Foreskin fibroblast (primary cell): ENCODE measurements at places on chromosomes 12 and 14.

GRCh38 chr14:104290756-104291122 is 152.4 kb downstream of the KIF26A start:
- no peak for DNase-seq

DNA sequence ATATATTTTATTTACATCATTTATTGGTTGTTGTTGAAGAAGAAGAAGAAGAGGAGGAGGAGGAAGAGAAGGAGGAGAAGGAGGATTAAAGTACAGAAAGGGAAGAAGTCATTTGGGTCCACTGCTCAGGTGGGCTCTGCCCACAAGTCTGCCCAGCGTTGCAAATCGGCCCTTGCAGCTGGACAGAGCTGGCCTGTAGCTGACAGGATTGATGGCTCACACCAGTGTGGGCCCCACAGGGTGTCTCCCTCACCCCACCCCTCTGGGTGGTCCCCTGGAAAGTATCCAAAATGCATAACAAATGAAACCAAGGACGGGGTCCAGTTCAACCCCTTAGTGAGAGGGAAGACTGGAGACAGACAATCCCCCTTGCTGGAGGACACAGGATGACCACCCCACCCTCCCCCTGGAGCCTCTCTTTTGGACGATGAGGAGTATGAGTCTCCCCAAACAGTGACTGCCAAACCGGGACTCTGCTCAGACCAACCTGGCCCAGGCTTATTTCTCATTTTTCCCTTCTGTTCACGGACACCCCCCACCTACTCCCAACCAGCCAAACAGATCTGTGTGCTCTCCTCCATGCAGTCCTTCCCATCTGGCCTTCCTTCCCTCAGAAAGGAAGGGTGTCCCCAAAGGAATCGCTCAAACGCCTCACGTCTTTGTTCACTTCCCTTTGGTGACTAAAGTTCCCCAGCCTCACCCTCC is 17.7 kb downstream of the DPF3 start:
- DNase-seq, result no peak

GRCh38 chr12:18990856-18991255 is 138.7 kb upstream of the PLEKHA5 start:
- DNase-seq, result no peak

GRCh38 chr12:32448586-32448985 is 49.2 kb downstream of the FGD4 start:
- DNase-seq, result no peak

- no peak for DNase-seq
Measured at GRCh38 chr12:77345336-77345735, 280.0 kb upstream of the E2F7 start.

DNA sequence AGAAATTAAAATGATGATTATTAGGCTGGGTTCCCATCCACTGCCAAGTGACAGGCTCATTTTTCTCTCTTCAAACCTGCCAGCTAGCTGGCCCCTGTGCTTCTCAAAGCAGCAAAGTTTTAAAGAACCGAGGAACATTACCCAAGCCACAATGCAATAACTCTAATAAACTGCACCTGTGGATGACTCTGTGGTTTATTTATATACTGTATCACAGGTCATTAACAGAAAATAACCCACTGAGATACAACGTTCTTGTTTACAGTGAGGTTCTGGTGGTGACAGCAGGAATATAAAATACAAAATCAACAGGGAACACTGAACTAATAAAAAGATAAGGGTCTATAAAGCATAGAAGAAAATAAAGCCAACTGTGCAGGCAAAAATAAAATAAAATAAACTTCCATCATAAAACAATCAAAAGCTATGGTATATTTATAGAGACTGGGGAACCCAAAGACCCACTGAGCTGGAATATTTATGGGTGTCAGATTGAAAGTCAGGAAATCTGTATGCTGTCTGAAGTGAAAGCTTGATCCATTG is 472.9 kb downstream of the NOVA1 start:
- no peak for DNase-seq

GRCh38 chr14:33959692-33960151 is 8.8 kb upstream of the EGLN3 start:
- DNase-seq, result no peak

- no peak for DNase-seq
Measured at GRCh38 chr14:58918066-58918738, 270.3 kb upstream of the DAAM1 start.

DNA sequence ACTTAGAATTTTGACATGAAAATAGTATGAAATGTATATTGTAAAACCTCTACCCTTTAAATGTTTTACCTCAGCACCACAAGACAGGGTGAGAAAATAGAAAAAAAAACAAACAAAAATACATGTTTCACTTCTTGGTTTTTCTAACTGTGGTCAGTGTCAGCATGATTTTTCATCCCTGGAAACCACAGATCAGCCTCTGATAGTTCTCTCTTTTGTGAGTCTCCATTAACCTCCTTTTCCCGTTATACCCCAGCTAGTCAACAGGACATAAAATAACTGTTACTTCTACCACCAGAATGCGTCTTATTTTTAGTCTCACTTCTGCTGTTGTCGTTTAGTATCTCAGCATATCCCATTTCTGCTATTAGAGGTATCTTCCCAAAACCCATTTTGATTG is 48.3 kb upstream of the KCNMB4 start:
- no peak for DNase-seq

DNA sequence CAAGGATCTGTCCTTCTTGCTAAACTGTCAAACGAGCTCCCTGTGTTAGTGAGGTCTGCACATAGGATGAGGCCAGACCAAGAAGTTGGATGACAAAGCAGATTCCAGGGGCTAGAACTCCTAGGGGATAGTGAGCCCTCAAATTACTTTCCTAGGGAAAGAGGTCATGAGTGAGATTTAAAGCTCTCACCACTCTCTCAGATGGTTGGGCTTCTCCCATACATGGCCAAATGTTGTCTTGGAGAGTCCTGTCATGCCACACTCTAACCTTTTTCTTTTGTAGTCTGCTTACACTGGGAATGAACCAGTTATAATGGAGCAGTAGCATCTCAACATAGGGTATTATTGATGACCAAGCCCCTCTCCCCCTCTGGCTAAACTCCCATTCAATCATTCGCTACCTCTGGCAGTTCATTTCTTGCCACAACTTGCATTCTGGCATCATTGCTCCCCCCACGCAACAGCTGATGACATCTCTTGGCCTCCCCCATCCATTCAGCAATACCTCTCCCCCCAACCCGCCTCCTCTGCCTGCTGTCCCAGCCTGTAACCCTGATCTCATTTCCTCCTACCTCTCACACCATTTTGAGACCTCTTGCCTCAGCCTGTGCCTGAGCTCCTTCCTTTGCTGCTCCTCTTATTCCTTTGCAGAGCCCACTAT is 64.7 kb upstream of the CISTR start:
- no peak for DNase-seq

- DNase-seq, result no peak
Measured at GRCh38 chr12:3323002-3323685, 167.9 kb upstream of the PRMT8 start.

DNA sequence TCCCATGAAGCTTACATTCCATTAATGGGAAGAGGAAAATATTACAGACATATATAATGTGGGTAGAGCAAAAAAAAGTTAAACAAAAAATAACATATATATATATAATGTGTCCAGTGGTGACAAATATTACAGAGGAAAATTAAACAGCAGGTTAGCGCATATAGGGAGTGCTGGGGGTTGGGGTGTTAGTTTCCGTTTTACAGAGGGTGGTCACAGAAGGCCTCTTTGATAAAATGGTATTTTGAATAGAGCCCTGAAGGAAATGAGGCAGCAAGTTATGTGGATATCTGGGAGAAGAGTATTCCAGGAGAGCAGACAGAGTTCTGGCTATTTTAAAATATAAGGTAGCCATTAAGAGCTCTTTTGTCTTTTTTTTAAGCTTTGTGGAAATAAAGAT is 73.2 kb downstream of the DCAF5 start:
- no peak for DNase-seq

- no peak for DNase-seq
Measured at GRCh38 chr14:77024171-77024691, 4.3 kb downstream of the IRF2BPL start.

- DNase-seq, result no peak
Measured at GRCh38 chr12:107780298-107780697, 5.8 kb downstream of the ASCL4 start.

DNA sequence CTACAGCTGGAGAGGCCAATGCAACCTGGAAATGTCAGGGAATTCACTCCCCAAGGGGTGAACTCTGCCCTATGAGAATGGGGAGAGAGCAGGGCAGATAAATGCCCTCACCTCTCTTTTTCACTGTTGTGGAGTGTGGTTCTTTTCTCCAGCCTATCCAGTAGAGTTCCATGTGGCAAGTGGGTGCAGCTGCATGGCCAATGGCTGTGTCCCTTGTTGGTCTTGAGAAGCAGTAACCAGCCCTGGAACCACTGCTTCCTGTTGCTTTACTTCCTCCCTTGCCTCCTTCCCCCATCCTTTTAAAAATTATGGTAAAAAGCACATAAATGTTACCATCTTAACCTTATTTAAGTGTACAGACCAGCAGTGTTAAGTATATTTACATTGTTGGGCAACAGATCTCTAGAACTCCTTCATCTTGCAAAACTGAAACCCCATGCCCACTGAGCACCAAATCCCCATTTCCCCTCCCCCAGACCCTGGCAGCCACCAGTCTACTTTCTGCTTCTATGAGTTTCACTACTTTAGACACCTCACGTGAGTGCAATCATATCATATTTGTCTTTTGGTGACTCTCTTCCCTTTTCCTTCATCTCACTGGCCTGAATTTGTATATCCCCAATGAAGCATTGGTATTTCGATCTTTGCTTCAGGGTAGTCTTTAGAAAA is 77.0 kb upstream of the GRIP1 start:
- DNase-seq, result no peak

GRCh38 chr14:22095860-22096513 is 422.4 kb upstream of the OR4E1 start:
- DNase-seq, result no peak

- peak; percentile 63 for DNase-seq
Measured at GRCh38 chr12:14833952-14834351, 9.4 kb downstream of the ART4 start.

DNA sequence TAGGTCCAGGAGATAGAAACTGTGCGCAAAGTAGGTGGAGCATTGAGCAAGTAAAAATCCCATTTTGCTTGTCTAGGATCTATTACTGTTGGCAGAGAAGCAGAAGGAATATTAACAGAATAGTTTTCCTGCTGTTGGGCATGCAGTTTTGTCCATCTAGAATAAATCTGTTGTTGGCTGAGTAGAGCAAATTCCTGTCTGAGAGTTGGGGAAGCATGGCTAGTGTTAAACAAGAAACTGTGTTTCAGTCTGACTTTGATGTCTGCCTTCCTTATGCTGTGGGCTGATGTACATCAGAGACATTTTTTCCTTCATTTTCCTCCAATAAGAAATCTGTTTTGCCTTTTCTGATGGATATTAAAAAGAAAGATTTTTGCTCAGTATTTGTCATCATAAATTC is 98.2 kb downstream of the RAD52 start:
- DNase-seq, result peak; percentile 62

DNA sequence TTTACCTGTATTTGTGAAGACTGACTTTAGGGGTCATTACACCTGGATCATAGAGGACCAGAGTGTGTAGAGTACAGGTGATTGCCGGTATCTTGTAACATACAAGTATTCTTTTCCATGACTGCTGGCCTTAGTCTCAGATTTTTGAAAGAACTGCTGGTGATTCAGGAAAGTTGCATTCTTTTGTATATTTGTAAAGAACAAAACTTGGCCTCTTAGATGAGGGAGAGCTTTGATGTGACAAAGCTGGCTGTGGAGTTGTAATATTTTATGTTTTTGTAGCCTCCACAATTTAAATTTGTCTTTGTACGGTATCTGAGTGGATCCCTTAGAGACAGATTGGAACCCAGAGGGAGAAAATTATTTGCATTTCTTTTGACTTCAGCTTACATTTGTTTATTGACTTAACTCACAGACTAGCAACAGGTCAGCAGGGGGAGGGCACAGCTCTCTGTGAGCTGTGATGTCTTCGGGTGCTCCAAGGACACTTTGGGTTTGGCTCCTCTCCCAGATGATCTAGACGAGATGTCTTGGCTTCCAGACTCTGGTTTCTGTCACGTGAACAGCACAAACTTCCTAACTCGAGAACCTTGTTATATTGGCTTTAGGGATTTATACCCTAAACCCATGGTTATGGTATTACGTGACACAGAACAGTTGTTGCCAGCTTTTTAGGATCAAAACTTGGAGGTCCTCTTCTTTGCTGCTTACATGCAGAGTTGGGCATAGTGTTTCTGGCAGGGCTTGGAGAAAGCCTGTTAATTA is 65.9 kb downstream of the DAAM1 start:
- peak; percentile 94 for DNase-seq

DNA sequence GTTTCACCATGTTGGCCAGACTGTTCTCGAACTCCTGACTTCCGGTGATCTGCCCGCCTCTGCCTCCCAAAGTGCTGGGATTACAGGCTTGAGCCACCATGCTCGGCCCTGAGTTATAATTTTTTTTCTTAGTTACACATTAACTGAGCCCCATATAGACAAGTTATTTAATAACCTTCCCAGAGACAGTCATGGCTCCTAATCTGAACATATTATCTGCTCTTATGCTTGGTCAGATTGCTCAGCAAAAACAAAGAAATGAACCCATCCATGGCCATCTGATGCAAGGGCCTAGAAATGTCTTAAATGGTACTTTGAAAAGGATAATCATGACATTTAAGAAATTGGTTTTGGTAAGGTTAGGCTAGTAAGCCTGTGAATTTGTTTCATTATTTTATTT is 13.0 kb downstream of the SAMD15 start:
- no peak for DNase-seq

DNA sequence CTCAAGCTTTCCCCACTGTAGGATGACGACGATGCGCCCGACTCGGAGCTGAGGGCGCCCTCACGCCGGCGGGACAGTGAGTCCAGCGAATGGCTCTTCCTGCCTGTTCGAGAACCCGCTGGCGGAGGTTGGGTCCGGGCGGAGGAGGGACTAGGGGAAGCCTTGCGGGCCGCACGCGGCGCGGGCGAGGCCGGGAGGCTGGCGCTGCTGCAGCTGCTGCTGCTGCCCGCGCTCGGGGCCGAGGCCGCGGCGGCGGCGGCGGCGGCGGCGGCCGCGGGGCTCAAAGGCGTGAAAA is 1.9 kb downstream of the CCDC177 start:
- no peak for DNase-seq

DNA sequence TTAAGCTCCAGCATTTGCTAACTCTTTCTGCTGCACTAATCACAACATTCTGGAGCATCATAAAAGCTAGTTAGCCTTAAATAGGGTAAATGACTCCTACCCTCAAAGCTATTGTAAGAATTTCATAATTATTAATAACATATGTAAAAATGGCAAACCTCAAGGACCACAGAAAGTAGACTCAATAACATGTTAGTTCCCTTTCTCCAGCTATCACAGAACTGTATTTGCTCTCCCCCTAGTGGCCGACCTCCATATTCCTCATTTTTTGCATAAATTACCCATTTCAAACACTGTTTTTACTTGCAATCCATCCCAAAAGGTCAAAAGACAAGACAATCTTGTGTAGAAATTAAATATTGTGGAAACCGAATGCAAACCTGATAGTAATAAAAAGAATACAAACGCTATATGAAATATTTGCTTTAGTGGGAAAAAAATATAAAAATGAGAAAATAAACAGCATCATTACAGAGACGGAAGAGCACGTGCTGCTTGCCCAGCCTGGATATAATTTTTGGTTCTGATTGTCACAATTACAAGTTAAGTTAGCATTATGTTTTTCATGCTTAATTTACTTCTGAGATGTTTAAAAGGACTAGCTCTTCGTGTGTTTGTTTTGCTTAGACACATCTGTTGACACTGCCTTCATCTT is 97.9 kb downstream of the RERGL start:
- DNase-seq, result peak; percentile 7

GRCh38 chr12:16618256-16618655 is 12.3 kb upstream of the LMO3 start:
- no peak for DNase-seq
